ENCODE measurements at places on chromosomes 5 and 9.

- no peak for DNase-seq
Observed at GRCh38 chr5:158619083-158619788, 480.5 kb downstream of the EBF1 start.

GRCh38 chr5:98954392-98955028 lies 25.7 kb upstream of the CHD1 start:
- DNase-seq, result no peak

DNA sequence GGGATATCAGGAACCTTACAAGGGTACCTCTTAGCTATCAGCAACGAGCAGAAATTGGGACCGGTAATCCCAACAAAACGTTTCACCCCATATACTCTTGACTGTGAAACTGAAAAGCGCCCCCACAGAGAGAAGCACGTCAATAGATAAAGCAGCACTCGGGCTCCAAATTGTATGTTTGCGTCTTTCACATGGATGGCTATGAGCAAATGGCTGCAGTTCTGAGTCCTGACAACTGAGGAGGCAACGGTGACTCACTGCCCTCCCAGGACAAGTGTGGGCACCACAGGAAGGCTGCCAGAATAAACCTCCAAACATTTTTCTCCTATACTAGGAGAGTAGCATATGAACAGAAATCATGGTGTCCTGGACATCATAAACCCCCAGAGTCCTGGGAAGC lies 36.6 kb downstream of the SEMA4D start:
- no peak for DNase-seq

GRCh38 chr5:76422227-76422626 lies 19.1 kb downstream of the IQGAP2 start:
- DNase-seq, result no peak

DNA sequence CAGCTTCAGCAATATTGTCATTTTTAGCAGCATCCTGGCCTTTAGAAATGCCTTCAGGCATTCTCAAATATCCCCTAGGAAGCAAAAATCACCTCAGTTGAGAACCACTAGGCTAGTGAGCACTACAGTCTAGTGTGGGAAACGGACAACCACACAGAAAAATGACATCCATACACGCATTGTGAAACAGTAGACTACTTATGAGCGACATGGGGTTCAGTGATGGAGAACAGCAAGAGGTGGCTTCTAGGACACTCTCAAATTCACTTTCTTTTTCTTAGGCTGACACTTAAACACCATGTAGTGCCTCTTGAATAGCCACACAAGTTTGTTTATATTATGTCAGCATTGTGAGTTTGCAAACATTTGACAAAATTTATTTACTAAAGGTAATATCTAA lies 203.0 kb downstream of the KDM4C start:
- DNase-seq, result no peak

GRCh38 chr9:114185570-114186490 lies 30.5 kb downstream of the COL27A1 start:
- no peak for DNase-seq

DNA sequence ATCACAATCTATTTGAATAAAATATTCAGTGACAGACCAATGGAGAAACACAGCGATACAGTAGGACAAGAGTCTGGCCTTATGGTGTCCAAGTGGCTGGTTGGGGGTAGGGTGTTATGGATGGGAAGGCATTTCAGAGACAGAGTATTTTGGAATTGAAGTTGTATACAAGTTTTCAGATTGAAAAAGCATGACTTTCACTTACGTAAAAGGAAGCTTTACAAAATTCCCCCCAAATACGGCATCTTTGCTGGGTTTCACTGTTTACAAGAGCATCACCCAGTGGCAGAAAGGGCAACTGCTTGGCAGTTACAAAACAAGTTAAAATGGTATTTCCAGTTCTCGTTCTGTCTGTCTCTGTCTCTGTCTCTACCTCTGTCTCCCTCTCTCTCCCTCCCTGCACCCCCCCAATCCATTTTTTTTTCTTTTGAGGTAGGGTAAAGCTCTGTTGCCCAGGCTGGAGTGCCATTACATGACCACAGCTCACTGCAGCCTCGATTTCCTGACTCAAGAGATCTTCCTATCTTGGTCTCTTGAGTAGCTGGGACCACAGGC lies 86.2 kb downstream of the PTPN3 start:
- DNase-seq, result no peak

DNA sequence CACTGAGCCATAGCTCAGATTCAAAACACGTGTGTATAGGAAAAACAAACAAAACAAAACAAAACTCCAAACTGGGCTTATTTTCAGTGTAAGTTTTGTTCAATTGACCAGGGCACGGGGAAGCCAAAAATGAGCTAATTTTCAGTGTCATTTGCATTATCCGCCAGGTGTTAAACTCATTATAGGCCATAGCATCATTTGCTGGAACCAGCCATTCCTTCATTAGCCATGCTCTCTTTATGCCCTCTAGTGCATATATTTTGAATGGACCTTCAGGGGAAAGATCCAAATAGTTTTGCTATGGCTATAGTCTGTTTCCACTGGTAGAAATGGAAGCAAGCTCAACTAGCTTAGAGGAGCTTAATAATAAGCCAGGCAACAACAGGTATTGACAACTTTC lies 1205.2 kb upstream of the DMAC1 start:
- no peak for DNase-seq

GRCh38 chr9:106716820-106717219 lies 146.1 kb upstream of the ZNF462 start:
- no peak for DNase-seq

- DNase-seq, result no peak
Observed at GRCh38 chr5:154844809-154845208, 5.6 kb downstream of the FAXDC2 start.

- no peak for DNase-seq
Observed at GRCh38 chr9:113957351-113957750, 81.2 kb downstream of the ZNF618 start.

DNA sequence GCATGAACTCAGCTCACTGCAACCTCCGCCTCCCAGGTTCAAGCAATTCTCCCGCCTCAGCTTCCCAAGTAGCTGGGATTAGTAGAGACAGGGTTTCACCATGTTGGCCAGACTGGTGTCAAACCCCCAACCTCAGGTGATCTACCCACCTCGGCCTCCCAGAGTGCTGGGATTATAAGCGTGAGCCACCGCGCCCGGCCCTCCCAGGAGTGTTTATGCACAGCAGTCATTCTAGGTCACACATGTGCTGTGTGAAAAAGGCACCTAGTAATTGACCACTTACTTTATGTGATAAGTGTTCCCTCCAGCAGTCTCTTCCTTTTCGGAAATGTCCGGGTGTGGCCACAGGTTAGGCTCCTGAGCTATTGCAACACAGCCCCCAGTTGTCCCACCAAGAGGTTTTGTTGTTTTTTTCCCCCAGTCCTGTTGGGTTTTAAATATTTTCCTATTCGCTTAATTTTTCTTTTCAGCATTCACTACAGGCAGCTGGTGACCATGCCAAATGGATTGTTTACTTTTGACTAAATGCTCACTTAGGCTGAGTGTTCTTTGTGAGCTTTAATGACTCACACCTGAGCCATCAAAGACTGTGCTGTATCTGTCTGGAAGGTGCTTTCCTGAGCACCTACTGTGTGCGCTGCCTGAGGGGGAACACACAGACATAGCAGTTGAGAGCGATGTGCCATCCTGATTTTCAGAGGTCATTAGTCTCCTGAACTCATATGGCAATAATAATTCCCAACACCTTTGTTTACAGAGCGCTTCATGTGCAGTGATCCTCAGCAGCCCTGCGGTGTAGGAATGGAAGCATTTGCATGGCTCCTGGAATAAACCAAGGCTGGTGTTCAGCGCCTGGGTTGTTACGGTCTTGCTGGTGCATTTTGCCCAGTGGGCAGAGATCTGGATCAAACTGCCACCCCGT lies 94.3 kb downstream of the MVB12B start:
- no peak for DNase-seq

- DNase-seq, result no peak
Observed at GRCh38 chr9:33289936-33290246, 425 bp upstream of the NFX1 start.

GRCh38 chr5:1468629-1469527 lies 23.6 kb upstream of the SLC6A3 start:
- DNase-seq, result no peak

DNA sequence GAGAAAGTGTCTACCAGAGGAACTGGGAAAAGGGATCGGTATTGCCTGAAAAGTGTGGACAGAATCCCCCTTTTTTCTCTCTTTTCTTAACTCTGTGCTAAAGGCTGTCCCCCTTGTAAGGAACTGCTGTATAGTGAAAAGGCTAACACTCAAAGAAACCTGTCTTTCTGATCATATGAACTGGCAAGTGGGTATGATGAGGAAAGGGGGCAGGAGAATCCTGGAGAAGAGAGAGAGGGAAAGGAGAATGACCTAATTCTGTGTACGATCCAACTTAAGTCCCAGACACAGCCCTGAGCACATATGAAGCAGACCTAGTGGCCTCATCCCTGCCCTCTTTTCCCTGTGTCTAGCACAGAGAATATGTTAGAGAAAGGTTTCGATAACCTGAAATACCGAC lies 967 bp downstream of the ANKRD31 start:
- no peak for DNase-seq

GRCh38 chr5:172336264-172336663 lies 52.7 kb upstream of the UBTD2 start:
- DNase-seq, result no peak

- DNase-seq, result no peak
Observed at GRCh38 chr5:151923866-151924476, 680 bp downstream of the GLRA1 start.

DNA sequence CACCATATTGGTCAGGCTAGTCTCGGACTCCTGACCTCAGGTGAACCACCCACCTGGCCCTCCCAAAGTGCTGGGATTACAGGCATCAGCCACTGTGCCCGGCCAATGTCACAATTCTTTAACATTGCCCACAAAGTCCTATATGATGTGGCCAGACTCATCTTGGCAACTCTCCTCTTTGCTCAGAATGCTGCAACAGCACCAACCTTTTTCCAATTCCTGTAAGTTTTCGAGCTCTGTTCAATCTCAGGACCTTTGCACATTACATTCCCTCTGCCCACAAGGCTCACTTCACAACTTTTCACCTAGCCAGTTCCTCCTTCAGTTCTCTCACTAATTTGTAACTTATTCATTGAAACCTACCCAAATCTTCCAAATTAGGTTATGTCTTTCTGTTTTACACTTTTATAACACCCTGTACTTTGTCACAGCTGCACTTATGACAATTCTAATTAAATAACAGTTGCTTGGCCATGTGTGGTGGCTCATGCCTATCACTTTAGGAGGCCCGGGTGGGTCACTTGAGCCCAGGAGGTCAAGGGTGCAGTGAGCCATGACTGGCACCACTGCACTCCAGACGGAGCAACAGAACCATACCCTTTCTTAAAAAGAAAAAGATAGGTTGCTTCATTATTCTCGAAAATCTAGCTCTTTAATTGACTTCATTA lies 30.9 kb upstream of the GLDC start:
- no peak for DNase-seq

GRCh38 chr5:167716126-167716775 lies 575.2 kb upstream of the WWC1 start:
- DNase-seq, result no peak

GRCh38 chr5:125536095-125536494 lies 789.7 kb upstream of the ZNF608 start:
- no peak for DNase-seq

DNA sequence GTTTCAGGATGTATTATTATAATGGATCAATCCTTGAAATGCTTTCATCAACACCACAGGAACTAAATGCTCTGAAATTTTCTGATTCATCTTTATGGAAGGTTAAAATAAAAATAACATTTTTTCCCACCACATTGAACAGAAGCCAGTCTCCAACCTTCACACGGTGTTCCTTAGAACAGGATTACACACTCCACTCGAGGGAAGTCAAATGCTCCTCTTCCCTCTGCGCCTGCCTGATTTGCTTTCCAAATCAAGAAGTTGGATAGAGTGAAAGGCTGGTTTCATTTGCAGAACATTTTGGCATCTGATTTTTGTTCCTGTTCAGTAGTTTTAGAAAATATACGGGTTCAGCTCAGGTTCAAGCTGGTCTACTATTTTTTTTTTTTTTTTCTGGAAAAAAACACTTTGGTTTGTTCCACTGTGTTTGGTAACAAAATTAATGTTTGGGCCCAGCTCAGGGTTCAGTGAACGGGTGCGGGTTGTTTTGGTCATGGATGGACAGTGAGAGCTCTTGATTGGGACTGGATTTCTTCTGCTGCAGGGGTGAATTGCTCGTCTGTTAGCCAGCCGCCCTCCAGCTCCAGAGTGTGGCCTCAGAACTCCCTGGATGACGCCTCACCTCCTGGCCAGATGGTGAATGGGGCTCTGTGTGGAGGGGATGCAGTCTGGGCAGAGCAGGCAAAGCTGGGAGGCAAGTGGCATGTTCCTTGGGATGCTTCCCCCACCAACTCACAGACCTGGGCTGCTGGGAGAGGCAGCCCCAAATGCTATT lies 82.4 kb upstream of the STC2 start:
- no peak for DNase-seq

DNA sequence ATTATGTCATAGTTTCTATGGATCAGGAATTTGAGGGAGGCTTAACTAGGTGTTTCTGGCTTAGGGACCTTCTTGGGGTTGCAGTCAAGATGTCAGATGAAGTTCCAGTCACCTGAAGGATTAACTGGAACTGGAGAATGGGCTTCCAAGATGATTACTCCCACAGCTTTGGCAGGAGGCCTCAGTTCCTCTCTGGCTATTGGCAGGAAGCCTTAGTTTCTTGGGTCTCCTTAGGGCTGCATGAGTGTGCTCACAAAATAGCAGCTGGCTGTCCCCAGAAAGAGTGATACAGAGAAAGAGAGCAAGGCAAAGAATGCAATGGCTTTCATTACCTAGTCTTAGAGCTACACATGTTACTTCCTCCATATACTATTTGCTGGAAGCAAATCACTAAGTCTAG lies 138.1 kb upstream of the TLE4 start:
- DNase-seq, result no peak
